ENCODE measurements at places on chromosomes 4 and X.

GRCh38 chrX:28851871-28852270 lies 264.6 kb downstream of the IL1RAPL1 start:
- DNase-seq: no peak

DNA sequence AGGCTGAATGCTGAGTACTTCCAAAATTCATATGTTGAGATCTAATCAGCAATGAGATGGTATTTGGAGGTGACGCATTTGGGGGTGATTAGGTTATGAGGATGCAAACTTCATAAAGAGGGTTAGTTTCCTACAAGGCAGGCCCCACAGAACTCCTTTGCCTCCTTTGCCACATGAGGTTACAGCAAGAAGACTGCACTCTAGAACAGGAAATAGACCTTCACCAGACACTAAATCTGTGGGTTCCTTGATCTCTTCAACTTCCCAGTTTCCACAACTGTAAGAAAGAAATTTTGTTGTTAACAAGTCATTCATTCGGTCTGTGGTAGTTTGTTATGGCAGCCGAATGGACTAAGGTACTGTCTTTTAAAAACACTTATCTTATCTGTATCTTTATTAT lies 681.9 kb upstream of the HS3ST1 start:
- DNase-seq: no peak

GRCh38 chrX:129650821-129651510 lies 3.8 kb downstream of the APLN start:
- no peak for DNase-seq

DNA sequence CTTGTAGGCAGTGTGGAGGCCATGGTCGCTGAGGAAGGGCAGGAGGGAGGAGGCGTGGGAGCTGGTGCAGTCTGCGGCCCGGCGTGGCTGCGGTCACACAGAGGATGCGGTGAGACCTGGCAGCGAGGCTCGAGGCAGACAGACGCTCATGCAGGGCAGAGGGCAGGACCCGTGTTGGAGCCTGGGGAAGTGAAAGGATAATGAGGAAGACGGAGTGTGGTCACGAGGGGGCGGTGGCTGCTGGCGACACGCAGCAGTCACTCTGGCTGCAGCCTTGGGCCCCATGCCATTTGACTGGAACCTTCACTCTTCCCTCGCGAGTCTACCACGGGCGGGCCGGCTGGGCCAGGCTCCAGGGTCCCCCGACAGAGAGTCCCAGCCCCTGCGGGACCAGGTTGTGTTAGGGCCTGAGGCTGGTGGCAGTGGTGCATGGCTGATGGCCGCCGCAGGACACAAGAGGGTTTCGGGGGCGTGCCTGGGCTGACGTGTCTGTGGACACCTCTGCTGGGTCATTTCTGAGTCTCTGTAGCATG lies 68.8 kb upstream of the HGFAC start:
- DNase-seq: no peak

GRCh38 chr4:24116107-24116506 lies 226.3 kb upstream of the PPARGC1A start:
- DNase-seq: no peak
